ENCODE measurements at places on chromosomes 6 and 20. TPM values are rescaled to one million over a fixed set of nuclear protein-coding genes. Genes with fewer than 3 reads are reported as not detected.

SSTR4 gene
- not detected for total RNA-seq

BMP7 gene
- not detected for total RNA-seq

VIP gene
- 0.33 TPM for total RNA-seq

TGM6 gene
- not detected for total RNA-seq

ERVFRD-1 gene
- total RNA-seq = not detected

RNF182 gene
- 0.09 TPM for total RNA-seq

COL21A1 gene
- total RNA-seq = 5.2 TPM

Data from dermis lymphatic vessel endothelial cell (primary cell).